ENCODE measurements at places on chromosomes 11 and 22.
A peak's percentile ranks its signal among the peaks of the same experiment; 100 is the strongest.

DNA sequence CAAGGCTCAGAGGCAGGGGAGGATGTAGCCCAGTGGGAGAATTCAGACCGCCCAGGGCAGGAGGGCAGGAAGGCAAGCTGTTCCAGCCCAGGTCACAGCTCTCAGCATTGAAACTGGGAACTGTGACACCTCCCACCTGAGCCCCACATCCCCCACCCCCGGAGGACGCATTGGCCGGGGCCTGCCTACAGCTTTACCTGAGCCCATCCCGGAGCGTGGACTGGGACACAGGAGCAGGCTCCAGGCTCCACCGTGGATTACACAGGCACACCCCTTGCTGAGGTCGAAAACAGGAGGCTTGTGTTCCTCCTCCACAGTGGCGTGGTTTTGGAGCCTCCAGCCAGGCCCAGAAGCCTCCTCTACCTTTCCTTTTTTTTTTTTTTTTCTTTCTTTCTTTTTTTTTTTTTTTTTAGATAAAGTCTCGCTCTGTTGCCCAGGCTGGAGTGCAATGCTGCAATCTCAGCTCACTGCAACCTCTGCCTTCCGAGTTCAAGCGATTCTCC lies 9.1 kb upstream of the PGA3 start:
- no peak for DNase-seq

GRCh38 chr11:88575916-88576315 lies 238.4 kb upstream of the CTSC start:
- DNase-seq: no peak

DNA sequence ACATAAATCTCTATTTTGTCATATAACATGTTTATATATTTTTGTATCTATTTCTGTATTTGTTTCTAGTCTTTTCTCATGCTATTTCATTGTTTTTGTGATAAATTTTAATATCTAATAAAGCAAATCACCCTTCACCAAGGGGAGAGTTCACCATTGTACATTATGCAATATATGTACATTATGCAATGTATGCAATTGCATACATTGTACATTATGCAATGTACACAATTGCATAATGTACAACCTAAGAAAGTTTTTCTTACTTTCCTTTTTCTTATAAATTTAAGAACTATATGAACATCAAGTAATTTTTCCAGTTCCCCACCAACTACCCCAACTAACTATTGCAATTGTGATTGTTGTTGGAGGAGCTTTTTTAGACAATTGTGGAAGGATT lies 44.1 kb upstream of the GLYATL2 start:
- DNase-seq: no peak

- DNase-seq: no peak
Observed at GRCh38 chr11:34324466-34324865, 33.3 kb downstream of the ABTB2 start.

DNA sequence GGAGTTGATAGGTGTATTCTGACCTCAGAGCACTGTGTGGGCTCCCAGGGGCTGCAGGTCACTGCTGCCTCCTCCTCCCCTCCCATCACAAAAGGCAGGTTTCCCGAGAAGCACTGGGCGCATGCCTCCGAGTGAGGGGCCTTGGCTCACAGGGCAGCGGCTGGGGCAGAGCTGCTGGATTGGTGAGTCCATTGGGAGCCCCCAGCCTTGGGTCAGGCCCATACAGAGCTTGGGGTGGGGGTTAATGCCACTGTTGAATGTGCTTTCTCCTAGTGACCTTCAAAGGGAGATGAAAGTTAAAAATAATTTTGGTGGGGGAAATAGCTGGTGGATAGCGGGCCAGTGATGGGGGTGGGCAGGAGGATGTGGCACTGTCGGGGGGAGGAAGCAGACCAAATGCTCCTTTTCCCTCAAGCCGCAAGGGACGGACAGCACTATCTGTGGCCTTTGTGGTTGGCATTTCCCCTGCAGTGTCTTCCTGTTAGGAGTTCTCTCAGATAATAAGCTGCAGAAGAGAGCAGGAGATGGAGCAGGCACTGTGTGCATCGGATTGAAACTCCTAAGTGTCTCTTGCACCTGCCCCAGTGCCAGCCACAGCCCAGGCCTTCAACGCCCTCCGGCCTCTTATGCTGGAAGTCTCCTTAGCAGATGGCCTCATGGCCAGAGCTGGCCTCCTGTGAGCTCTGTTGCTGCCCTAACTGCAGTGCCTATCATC lies 3.2 kb downstream of the TUBA8 start:
- no peak for DNase-seq

DNA sequence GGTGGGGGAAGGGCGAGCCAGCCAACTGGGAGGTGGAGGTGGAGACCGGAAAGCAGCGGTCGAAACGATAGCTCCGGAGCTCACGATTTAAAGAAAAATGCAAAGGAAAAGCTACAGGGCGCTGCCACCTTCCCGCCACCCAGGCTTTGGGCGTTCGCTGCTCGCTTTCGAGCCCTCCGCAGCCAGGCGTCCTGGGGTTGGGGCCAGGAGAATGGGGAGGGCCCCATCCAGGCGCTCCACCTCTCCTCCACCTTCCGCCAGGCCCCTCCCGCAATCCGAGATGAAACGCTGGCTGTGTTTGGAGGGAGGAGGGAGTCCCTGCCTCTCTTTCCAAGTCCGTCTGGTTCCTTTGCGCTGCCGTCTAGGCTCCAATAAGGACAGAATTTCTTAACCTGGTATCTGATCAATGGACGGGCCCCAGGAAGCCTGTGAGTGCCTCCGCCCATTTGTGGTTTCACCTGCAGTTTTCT lies 483 bp upstream of the ABTB2 start:
- no peak for DNase-seq

GRCh38 chr11:44575288-44575672 lies 9.8 kb downstream of the CD82 start:
- no peak for DNase-seq

- DNase-seq: no peak
Observed at GRCh38 chr11:65383778-65384177, 1.3 kb upstream of the SLC25A45 start.

DNA sequence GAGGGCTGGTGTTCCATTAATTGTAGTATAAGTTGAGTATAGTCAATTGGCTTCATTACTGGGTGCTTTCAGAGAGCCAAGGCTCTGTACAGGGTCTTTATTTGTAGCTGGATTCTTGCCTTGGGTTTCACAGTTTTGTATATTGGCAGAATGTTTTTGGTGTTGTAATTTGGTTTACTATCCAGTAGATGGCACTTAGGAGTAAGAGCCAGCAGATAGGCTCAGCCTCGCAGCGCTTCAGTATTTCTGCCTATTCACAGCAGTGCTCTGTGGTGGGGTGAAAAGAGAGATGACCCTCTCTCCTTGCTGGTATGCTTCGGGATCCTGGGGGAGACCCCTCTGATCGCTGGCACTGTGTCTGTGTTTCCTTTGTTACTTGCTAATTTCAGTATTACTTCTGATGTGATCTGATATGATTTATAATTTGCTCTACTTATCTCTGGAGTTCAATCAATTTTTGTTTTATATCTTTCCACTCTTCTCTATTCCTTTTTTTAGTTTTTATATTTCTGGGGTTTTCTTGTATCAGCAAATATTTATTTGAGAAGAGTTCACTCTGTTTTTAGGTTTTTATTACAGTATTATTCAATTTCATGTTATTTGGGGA lies 52.2 kb downstream of the ANO5 start:
- DNase-seq: peak; percentile 19

- no peak for DNase-seq
Observed at GRCh38 chr11:79434283-79434682, 6.5 kb downstream of the TENM4 start.

DNA sequence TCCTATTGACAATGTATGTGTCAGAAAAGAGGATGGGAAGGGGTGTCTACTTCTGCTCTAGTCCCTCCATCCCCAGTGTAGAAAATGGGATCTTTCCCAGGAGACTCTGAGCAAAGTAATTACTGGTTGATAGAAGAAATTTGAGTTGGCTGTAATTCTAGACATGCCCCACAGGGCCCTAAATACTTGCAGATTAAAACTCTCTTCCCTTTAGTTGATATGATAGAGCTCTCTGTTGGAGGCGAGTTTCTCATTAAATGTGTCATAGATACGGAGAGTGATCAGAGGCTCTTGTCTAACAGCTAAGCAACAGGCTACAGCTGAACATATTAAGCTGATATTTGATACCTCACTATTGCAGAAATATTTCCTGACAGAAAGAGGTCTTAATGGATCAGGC lies 32.9 kb downstream of the OR52E1 start:
- no peak for DNase-seq

- DNase-seq: no peak
Observed at GRCh38 chr11:25769287-25769686, 562.6 kb upstream of the ANO3 start.

DNA sequence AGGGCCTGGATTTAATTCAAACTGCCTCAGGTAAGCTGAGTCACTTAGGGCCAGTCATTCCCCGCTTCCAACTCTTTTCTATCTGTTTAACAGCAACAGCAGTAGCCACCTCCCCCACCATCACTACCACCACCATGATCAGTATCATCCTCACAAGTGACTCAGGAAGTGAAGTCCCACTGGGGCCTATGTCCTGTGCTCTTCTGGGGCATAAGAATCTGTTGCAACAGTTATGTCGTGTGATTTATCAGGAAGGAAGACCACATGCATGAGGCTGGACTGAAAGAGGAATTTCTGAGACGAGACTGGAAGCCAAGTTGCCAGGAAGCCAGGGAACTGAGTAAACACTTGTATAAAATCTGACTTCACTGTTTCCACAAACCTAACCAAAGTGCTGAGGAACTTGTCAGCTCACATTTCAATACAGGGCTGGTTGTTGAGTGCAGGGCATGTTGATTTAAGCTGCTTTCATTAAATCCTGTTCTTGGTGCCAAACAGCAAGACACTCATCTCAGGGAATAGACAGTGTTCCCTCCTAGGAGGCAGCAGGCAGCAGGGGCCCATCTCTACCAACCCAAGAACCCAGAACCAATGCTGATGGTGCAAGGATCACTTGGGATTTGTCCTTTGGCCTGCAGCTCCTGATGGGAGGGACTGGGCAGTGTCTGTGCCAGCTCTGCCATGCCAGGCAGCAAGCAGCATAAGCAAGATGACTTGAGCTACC lies 226.7 kb upstream of the NARS2 start:
- DNase-seq: no peak

GRCh38 chr22:24810043-24810749 lies 4.2 kb downstream of the SGSM1 start:
- DNase-seq: no peak

DNA sequence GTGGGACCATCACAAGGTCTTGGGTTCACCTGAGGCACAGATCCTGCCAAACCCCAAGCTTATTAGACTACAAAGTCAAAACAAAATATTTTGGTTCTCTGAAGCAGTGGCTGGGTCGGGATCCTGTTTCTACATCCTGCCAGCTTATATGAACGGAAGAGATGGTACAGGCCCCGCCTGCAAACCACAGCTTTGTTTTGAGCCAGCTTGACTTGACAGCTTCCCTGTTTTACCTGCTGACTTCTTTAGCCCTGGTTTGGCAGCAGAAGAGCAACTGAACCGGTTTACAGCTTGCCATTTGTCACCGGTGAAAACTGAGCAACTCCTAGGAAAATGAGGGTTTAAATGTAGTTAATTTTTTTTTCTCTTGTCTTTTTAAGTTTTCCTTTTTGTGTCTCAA lies 11.4 kb downstream of the PACS1 start:
- no peak for DNase-seq

GRCh38 chr22:37023743-37024338 lies 4.3 kb downstream of the MPST start:
- DNase-seq: no peak

DNA sequence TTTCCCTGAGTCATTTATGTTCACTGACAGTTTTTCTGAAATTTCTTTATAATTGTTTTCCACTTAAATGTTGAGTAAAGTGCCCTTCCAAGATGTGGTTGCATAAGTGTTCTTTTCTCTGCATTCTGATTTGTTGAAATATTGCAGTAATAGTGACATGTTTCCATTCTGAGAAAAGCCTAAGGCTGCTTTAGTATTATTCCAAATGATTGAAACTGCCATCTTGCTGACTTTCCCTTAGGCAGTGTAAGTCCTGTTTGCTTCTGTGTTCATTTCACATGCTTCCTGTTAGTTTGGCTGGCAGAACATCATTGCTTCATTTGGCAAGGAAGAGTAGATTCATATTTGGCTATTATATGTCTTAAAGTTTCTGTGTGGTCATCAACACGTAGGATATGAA lies 146.5 kb downstream of the ELP4 start:
- no peak for DNase-seq

DNA sequence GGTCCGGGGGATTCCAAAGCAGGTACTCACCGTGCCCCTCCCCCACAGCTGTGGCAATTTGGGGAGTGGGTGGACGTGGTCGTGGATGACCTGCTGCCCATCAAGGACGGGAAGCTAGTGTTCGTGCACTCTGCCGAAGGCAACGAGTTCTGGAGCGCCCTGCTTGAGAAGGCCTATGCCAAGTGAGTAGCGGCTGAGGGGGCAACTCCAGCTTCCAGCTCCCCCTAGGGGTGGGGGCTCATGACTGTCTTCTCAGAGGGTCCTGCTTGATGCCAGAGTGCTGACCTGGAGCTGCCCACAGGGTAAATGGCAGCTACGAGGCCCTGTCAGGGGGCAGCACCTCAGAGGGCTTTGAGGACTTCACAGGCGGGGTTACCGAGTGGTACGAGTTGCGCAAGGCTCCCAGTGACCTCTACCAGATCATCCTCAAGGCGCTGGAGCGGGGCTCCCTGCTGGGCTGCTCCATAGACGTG lies 4.2 kb downstream of the CAPN1 start:
- no peak for DNase-seq

DNA sequence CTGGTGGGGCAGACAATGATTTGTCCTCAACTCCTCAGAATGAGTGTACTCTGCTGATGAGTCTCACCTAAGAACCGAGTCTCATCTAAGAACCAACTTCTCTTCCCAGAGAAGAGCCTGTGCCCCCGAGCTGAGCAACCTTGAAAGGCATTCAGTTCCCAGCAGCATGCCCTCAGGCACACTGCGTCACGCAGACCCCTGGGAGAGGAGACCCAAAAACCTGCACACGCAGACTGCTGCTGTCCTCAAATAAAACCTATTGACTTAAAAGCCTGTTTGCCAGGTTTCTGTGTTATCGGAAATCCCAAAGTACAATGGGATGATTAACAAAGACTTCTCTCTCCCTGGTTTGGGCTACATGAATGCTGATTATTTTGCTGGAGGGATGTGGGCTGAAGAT lies 121.2 kb downstream of the C11orf58 start:
- DNase-seq: no peak

DNA sequence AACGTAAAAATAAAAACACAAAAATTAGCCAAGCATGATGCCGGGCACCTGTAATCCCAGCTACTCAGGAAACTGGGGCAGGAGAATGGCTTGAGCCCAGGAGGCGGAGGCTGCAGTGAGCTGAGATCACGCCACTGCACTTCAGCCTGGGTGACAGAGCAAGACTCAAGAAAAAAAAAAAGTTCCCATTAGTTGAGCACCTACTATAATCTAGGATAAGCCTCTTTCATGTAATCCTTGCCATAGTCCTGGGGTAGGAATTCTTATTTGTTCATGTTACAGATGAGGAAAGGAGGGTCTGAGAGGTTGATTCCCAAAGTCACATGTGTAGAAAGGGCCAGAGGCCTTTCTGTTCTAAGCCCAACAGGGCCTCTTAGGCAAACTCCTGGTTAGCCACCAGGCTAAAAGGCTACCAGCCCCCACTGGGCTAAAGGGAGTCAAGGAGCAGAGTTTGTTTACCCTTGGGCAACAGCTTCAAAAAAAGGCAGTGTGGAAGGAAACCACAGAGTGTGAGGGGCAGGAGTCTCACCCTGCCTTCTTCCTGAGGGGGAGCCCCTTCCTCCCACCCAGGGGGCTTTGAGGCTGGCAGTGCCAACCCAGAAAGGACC lies 21.6 kb upstream of the CSNK1E start:
- no peak for DNase-seq
